ENCODE measurements at places on chromosomes 2 and 18. TPM values are rescaled to one million over a fixed set of nuclear protein-coding genes. Genes with fewer than 3 reads are reported as not detected.

The SERPINB13 gene
- total RNA-seq: not detected

The CGREF1 gene
- 7.1 TPM for total RNA-seq

- no peak overlapping the region for H3K27ac ChIP-seq
- no peaks in the 10 kb centered on the region for H3K4me1 ChIP-seq
- no peaks in the 10 kb centered on the region for H3K27me3 ChIP-seq
- no peak overlapping the region for H3K4me3 ChIP-seq
- DNase-seq: no peak
Observed at GRCh38 chr2:216023055-216023648, 9.8 kb upstream of the MREG start.

The LYG1 gene
- 0.67 TPM for total RNA-seq

GRCh38 chr2:26195040-26195984, 22.4 kb downstream of the GAREM2 start:
- no peak overlapping the region for H3K27ac ChIP-seq
- H3K27me3 ChIP-seq: no peaks in the 10 kb centered on the region
- no peak for DNase-seq
- peaks cover 3% of the 10 kb centered on the region for H3K36me3 ChIP-seq
- no peak overlapping the region for H3K4me3 ChIP-seq

GRCh38 chr2:219475278-219475677, 23.4 kb upstream of the GMPPA start:
- H3K27me3 ChIP-seq: no peaks in the 10 kb centered on the region
- no peaks in the 10 kb centered on the region for H3K36me3 ChIP-seq
- H3K27ac ChIP-seq: peak overlapping the region; percentile 61
- H3K4me1 ChIP-seq: no peaks in the 10 kb centered on the region
- H3K4me3 ChIP-seq: no peak overlapping the region
- DNase-seq: no peak

GRCh38 chr2:457792-458424, 170.0 kb upstream of the ALKAL2 start:
- H3K4me3 ChIP-seq: no peak overlapping the region
- no peaks in the 10 kb centered on the region for H3K27me3 ChIP-seq
- no peaks in the 10 kb centered on the region for H3K4me1 ChIP-seq
- no peak for DNase-seq
- H3K27ac ChIP-seq: no peak overlapping the region

DNA sequence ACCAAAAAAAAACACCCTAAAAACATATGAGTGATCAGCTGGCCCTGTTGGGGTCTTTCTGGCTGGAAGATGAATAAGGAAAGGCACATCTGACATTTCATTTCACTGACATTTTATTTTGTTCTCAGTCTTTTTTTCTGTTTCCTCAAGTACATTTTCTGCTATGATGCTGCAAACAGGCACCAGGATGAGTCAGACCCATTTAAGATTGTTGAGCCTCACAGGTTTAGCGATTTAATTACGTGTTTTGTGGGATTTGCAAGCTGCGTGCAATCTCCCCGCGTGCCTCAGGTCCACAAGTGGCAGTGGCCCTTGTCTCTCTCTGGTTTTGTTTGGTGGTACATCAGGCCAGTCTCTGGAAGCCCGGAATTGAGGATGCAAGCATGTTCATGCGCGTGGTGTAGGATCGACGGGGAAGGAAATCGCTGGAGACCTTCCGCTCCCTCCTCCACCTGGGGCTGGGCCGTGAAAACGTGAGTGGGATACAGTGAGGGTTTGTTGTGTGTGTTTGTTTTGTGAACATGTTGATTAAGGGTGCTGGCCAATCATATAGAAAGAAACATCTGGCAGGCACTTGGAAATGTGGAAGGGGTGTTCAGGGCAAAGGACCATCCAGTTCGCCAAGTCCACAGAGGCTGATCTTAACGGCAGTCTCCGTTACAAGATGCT, 120.2 kb upstream of the ZNF516 start:
- no peaks in the 10 kb centered on the region for H3K36me3 ChIP-seq
- H3K27me3 ChIP-seq: peaks cover 11% of the 10 kb centered on the region
- no peak overlapping the region for H3K27ac ChIP-seq
- DNase-seq: no peak
- H3K4me3 ChIP-seq: no peak overlapping the region
- peaks cover 4% of the 10 kb centered on the region for H3K4me1 ChIP-seq

The TTN gene
- total RNA-seq: 4,552 TPM

- DNase-seq: no peak
- no peaks in the 10 kb centered on the region for H3K36me3 ChIP-seq
- H3K4me3 ChIP-seq: no peak overlapping the region
- H3K27me3 ChIP-seq: no peaks in the 10 kb centered on the region
- H3K27ac ChIP-seq: no peak overlapping the region
Observed at GRCh38 chr2:108069515-108070310, 83.4 kb downstream of the SLC5A7 start.

- peak overlapping the region; percentile 7 for H3K4me3 ChIP-seq
- no peak for DNase-seq
- H3K4me1 ChIP-seq: no peaks in the 10 kb centered on the region
- no peaks in the 10 kb centered on the region for H3K36me3 ChIP-seq
- no peak overlapping the region for H3K27ac ChIP-seq
Observed at GRCh38 chr2:172823261-172823850, 87.7 kb downstream of the RAPGEF4 start.

GRCh38 chr2:36415381-36416022, 59.9 kb downstream of the CRIM1 start:
- peaks cover 83% of the 10 kb centered on the region for H3K4me1 ChIP-seq
- DNase-seq: no peak
- H3K27ac ChIP-seq: no peak overlapping the region
- no peaks in the 10 kb centered on the region for H3K36me3 ChIP-seq
- no peaks in the 10 kb centered on the region for H3K27me3 ChIP-seq

DNA sequence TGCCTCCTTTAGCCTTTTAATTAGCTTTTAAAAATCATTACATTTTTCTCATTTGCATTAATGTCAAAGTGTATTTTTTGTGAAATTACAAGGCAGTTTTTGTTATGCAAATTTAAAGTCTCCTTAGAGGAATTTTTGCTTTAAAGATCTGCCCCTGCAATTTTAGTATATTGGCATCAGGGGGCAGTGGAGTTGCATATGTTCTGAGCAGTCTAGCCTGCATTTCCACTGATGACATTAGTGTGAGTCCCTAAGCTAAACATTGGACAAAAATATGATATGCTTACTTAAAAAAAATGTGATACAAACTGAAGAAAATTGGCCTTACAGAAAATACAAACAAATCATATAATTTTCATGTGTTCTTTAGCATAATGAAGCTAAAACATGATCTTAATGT, 426.5 kb downstream of the SLC4A3 start:
- H3K4me3 ChIP-seq: no peak overlapping the region
- no peaks in the 10 kb centered on the region for H3K27me3 ChIP-seq
- H3K4me1 ChIP-seq: no peaks in the 10 kb centered on the region
- H3K36me3 ChIP-seq: no peaks in the 10 kb centered on the region

GRCh38 chr2:196606516-196606915, 33.0 kb upstream of the CCDC150 start:
- H3K36me3 ChIP-seq: no peaks in the 10 kb centered on the region
- H3K4me1 ChIP-seq: no peaks in the 10 kb centered on the region
- H3K27me3 ChIP-seq: no peaks in the 10 kb centered on the region
- H3K27ac ChIP-seq: no peak overlapping the region
- H3K4me3 ChIP-seq: no peak overlapping the region

GRCh38 chr2:69086466-69086865, 73.5 kb downstream of the ANTXR1 start:
- H3K36me3 ChIP-seq: no peaks in the 10 kb centered on the region
- peaks cover 17% of the 10 kb centered on the region for H3K4me1 ChIP-seq
- H3K27me3 ChIP-seq: no peaks in the 10 kb centered on the region
- no peak overlapping the region for H3K4me3 ChIP-seq
- no peak for DNase-seq
- H3K27ac ChIP-seq: no peak overlapping the region

The MC5R gene
- not detected for total RNA-seq

The ABCB11 gene
- 0.12 TPM for total RNA-seq

DNA sequence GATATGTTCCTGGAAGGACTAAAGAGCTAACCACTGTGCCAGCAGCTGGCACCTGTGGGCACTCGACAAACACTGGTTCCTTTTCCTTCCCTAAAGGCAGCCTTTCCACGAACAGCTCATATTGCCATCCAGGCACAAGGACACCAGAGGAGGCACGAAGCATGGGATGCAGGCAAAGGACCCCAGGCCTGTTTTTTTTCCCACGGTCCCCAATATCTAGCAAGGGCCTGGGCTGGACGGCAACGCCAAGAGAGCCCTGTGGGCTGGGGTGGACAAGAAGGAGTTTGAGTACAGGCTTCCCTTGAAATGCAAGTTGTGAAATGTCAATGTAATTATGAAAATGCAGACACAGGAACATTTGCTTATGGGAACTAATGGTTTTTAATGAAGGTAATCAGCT, 135.9 kb downstream of the CYP26B1 start:
- H3K27ac ChIP-seq: no peak overlapping the region
- no peak overlapping the region for H3K4me3 ChIP-seq
- H3K27me3 ChIP-seq: no peaks in the 10 kb centered on the region
- H3K36me3 ChIP-seq: no peaks in the 10 kb centered on the region

The FBLN7 gene
- 3.3 TPM for total RNA-seq

GRCh38 chr2:88199912-88200682, 30.0 kb downstream of the THNSL2 start:
- no peak overlapping the region for H3K27ac ChIP-seq
- DNase-seq: no peak
- H3K36me3 ChIP-seq: no peaks in the 10 kb centered on the region
- no peak overlapping the region for H3K4me3 ChIP-seq
- peaks cover 28% of the 10 kb centered on the region for H3K27me3 ChIP-seq

The BCS1L gene
- 46.9 TPM for total RNA-seq

DNA sequence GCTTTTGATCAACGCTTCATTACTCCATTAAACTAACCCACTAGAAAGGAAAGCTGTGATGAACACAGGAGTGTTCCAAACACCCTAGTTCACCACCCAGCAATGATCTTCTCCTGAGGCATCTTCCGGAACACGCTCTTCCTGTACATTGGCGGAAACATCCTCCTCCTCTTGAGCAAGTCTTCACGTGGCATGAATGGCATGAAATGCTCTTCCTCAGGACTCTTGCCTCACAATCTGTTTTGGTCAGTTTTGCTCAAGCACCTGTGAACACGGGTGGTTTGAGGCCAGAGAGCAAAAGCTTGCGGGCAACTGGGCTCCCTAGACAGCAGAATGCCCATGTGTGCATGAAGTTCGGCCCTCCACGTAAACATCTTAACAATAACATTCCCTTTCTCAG, 734.2 kb upstream of the SALL3 start:
- H3K27me3 ChIP-seq: no peaks in the 10 kb centered on the region
- no peak overlapping the region for H3K4me3 ChIP-seq
- no peak overlapping the region for H3K27ac ChIP-seq
- no peaks in the 10 kb centered on the region for H3K36me3 ChIP-seq

- no peak for DNase-seq
- no peak overlapping the region for H3K4me3 ChIP-seq
- H3K27me3 ChIP-seq: no peaks in the 10 kb centered on the region
- H3K36me3 ChIP-seq: no peaks in the 10 kb centered on the region
Observed at GRCh38 chr2:34549710-34550345, 950.7 kb upstream of the FAM98A start.

The GALNT3 gene
- total RNA-seq: 0.56 TPM

The ZC3H8 gene
- total RNA-seq: 6.9 TPM

- no peak overlapping the region for H3K27ac ChIP-seq
- H3K4me1 ChIP-seq: no peaks in the 10 kb centered on the region
- no peak overlapping the region for H3K4me3 ChIP-seq
- no peaks in the 10 kb centered on the region for H3K36me3 ChIP-seq
- DNase-seq: no peak
Observed at GRCh38 chr2:156300337-156300736, 32.2 kb downstream of the NR4A2 start.

DNA sequence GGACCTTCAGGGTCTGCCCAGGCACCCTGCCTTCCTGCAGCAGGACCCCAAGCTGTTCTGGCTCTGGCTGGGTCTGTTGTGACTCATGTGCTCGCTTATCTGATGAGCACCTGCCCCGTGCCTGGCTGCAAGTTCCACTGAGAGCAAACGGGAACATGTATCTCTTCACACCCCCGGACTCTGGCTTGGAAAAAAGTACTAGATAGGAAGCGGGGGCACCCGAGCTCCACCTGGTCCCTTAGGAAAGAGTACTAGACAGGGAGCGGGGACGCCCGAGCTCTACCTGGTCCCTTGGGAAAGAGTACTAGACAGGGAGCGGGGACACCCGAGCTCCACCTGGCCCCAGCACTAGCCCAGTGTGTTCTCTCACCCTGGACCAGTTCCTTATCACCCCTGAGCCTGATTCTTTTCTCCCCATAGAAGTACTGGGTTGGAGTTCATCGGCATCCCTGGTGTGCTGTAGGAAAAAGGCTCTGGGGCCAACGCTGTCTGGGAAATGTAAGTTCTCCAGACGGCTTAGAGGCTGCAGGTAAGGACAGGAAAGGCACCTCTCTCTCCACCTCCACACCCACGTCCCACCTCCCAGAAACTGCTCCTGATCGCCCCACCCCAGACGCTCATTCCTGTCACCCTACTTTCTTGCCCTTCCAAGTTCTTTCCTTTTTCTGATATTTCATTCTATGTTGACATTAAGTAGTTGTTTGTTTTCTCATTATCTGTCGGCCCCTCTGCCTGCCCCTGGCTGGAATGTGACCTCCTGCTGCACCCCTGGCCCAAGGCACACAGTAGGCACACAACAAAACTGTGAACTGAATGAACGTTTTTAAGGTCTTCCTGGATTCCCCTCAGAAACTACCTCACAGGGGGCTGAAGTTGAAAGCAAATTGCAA, 40.2 kb downstream of the HDAC4 start:
- H3K4me1 ChIP-seq: peaks cover 24% of the 10 kb centered on the region
- no peaks in the 10 kb centered on the region for H3K36me3 ChIP-seq
- DNase-seq: no peak
- H3K27ac ChIP-seq: no peak overlapping the region
- no peaks in the 10 kb centered on the region for H3K27me3 ChIP-seq

GRCh38 chr2:32858713-32859112, 88.0 kb upstream of the LTBP1 start:
- no peak overlapping the region for H3K27ac ChIP-seq
- DNase-seq: no peak
- H3K27me3 ChIP-seq: no peaks in the 10 kb centered on the region
- H3K4me1 ChIP-seq: no peaks in the 10 kb centered on the region

Data from gastrocnemius medialis (tissue), 4 donors.